ENCODE measurements at places on chromosomes 16 and 17.

GRCh38 chr16:51853586-51853985 lies 693.4 kb downstream of the TOX3 start:
- DNase-seq = no peak

GRCh38 chr17:10278218-10278617 lies 79.8 kb upstream of the GAS7 start:
- DNase-seq = no peak

DNA sequence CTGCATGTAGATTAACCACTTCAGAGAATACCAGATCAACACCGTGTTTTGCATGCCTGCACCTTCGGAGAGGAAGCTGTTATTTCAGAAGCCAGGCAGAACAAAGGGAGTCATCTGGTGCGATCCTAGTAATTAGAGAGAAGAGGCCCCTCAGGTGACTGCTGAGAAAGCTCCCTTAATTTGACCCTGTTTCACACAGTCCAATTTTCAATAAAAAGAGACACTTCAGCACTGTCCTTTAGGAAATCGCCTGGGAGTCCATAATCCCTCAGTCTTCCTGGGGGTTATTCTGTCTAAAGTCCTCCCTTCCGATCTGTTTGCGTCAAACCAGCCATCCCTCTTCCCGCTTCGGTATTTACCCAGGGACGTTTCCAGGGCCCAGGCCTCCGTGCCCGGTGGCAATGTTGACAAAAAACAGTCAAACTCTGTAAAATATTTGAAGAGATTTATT lies 23.4 kb upstream of the TNRC6C start:
- DNase-seq = no peak

DNA sequence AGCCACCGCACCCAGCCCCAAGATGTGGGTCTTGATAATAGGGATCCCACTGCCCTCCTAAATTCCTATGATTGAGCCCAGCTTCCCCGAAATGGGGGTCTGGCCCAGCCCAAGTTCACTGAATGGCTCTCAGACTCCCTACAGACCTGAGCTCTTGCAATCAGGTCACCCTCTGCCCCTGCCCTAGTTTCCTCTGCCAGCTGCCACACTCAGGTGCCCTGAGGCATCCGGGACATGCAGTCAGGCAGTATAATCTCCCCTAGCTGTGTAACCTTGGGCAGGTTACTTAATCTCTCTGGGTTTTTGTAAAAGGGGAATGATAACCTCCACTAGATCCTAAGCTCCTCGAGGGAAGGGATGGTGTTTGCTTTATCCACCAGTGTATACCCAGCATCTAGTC lies 61.1 kb upstream of the TOB1 start:
- DNase-seq = no peak

DNA sequence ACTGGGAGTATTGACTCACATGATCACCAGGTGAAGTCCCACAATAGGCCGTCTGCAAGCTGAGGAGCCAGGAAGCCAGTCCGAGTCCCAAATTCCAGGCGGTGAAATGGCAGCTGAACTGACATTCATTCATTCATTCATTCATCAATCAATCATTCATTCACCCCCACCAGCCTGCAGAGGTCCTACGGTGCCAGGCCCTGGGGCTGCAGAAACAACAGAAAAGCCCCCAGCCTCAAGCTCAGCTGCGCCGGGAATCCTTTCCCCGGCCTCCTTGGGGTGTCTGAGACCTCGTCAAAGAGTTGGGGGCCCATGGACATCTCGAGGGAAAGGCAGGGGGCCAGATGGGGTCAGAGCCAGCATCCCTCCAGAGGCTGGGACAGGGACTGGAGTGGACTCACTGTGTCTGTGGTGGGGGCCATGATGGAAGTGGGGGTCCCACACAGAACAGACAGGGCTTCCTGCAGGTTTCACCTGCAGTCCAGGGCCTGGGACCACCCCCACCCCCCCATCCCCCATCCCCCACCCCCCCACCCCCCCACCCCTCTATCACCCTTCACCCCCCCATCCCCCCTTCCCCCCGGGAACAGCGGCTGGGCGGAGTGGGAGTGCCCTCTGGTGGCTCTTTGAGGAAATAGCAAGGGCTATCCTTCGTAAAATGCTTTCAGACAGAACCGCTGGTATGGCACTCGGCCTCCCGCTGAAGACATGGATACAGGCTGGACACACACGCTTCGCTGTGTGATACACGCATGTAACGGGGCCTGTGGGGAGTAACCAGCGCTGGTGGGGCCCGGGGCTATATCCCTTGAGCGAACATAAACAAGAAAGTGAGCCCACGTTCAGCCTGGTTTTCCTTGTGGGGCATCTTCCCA lies 8.5 kb upstream of the ZC3H18 start:
- peak; percentile 42 for DNase-seq

- DNase-seq = no peak
Observed at GRCh38 chr16:66647866-66648265, 43.4 kb downstream of the CMTM3 start.

DNA sequence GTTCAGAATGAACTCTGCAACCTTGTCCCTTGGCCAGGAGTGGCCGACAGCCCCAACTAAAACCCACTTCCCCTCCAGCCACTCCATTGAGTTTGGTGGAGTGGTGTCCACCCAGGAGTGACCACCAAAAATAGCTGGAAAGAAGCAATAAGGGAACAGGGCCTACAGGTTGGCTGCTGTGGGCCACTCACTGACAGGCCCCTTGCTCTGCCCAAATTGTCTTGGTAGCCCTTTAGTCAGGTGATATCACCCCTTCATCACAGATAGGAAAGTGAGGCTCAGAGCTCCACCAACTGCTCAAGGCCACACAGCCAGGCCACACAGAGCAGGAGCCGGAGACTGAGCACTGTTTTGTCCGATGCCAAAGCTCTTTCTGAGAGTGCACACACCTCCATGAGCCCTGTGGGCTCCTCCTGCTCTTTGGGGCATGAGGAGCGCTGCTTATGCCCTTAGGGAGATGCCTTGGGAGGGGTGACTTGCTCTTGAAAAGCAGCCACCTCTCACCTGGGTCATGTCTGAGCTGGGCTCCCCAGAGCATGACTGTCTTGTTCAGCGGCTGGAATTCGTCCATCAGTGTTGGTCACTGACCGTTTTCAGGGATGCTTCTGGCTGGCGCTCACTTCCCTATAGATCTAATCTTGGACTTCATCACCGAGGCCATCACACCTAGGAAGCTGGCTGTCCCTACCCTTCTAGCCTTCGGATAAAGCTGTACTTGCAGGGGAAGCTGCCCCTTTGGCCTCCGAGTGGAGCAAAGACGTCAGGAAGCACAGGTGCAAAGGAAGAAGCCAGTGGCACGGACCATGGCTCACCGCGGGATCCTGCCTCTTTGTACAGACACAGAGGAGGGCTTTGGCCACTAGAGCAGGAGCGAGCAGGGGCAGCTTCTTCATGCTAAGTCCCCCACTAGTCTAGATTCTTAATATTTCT lies 186.0 kb upstream of the ZNF469 start:
- no peak for DNase-seq

GRCh38 chr16:29232811-29233704 lies 173.5 kb downstream of the NPIPB11 start:
- no peak for DNase-seq

DNA sequence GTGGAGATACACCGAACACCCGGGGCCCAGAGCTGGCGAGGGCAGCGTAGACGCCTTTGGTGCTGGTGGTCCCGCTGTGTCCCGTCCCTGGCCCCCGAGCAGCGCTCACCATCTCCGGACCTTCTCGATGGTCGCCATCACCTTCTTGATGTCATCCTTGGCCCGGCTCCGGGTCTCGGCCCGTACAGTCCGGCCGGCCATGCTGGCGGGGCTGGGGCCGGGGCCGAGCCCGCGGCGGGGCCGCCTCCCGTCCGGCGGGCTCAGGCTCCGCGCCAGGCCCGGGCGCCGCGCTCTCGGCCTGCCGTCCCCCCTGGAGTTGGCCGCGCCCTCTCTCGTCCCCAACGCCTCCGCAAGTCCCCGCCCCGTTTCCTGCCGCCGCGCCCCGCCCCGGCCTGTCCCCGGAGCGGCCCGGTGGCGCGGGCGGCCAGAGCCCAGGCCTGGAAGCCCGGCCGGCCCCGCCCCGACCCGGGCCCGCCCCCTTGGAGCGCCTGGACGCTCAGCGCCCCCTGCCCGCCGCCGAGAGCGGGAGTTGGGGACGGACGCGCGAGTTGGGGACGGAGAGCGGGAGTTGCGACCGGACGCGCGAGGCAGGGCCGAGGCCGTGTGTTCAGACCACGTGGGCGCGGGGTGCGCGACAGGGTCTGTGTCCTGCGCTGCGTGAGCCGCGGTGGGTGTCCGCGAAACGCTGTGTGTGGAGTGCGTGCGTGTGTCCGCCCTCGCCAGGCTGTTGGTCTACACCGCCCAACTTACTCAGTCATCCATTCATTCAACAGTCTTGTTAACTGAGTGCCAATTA lies at the start of gene BCL7C:
BCL7C (minus strand) TSS at position 334 of the 796 bp plus-strand sequence; CDS start at position 201, 133 bp downstream.
- DNase-seq = peak; percentile 72

DNA sequence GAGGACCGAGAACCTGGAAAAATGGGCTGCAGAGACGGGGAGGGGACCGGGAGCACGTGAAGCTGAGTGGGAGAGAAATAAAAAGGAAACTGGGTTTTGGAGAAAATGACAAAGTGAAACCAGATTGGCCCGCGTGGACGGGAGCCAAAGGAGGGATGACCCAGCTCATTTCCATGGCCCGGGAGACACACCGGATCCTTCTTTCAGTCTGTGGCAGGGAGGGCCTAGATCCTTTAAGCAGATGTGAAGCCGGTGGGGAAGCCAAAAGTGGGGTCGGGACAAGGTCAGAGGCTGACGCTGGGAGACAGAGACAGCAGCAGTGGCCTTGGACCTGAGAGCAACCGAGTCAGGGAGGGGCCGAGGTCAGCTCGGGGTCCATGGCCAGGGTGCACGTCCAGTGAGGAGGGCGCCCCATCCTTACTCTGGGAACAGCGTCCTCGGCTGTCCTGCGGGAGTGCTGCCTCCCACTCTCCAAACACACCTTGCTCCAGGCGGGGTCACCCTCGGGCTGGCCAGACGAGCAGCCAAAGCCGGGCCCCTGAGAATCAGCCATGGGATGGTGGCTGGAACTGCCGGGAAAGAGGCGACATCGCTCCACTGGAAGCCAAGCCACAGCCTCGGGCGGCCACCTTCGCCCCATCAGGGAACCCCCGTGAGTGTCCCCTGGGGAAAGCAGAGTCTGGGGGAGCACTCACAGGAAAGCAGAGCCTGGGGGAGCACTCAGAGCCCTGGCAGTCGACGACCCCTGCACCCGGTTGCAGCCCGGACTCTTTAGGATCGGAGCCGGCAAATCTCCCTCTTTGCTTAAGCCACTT lies 17.3 kb downstream of the CA5A start:
- no peak for DNase-seq

- DNase-seq = no peak
Observed at GRCh38 chr17:64571746-64572145, 65.0 kb downstream of the CEP95 start.

GRCh38 chr16:27428026-27428785 lies 26.2 kb downstream of the IL21R start:
- DNase-seq = no peak

DNA sequence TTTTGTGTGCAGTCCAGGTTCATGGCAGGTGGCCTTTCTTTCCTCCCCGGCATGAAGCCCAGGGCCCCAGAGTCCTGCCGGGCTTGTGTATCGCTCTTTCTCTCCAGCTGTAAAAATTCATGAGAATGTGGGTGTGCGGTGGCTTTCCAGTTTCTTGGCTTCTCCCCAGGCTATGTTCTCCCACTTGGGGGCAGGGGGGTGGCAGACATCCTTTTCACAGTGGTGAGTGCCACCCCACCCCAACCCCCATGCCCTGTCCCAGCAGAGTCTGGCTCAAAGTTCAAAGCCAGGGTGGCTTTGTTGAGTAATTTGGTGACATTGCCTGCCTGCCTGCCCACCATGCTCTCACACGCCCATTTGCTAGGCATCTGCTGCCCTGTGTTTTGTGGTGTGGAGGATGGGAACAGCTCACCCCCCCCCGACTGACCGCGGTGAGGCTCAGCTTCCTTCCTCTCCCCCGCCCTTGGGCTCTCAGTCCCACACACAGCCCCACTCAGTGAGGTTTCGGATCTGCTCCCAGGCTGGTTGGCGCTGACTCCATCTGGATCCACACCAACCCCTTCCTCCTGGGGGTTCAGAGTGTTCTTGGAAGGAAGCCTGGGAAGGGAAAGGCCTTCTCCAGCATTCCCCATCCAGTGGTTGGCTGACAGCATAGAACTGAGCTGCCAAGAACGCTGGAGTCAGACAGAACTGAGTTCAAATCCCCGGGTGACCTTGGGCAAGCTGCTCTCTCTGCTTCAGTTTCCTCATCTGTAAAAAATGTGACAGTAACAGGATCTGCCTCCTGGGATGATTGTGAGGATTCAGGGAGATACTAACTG lies 36.0 kb downstream of the CHD9 start:
- DNase-seq = no peak

- DNase-seq = no peak
Observed at GRCh38 chr16:87586201-87586782, 16.0 kb upstream of the JPH3 start.

DNA sequence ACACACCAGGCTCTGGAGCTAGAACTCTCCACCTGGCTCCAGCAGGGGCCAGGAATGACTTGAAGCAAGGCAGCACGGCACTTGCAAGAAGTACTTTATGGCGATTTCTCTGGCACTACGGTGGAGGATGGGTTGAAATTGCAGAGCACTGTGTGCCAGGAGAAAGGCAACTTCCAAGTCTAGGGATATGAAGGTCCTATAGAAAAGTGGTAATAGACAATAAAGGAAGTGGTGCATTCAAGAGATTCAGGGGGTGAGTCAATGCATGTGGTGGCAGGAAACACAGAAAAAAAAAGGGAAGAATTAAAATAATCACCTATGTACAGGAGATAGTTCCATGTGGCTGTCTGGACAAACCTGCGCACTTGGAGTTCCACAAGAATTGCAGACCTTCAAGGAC lies 240.3 kb upstream of the DYNLRB2 start:
- no peak for DNase-seq

DNA sequence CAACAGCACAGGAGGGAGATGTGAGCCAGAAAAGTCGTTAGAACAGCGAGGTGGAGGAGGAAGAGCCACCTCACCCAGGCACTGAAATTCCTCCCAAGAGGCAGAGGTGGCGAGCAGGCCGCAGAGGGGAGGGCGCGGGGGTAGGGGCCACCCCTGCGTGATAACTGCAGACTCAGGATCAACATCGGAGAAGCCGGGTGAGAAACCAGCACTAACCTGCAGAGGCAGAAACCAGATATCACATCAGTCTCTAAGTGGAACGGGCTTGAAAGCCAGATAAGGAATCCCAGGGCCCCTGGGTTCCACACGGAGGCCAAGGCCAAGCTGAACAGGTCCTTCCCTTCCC lies 39.4 kb upstream of the ZC3H18 start:
- no peak for DNase-seq

- no peak for DNase-seq
Observed at GRCh38 chr16:3655030-3655395, 522 bp downstream of the DNASE1 start.

- DNase-seq = no peak
Observed at GRCh38 chr17:63910096-63910495, 962 bp downstream of the CSHL1 start.

- DNase-seq = no peak
Observed at GRCh38 chr17:44922746-44923470, 7.6 kb upstream of the GFAP start.

GRCh38 chr17:60391471-60392041 lies 377 bp downstream of the USP32 start:
- DNase-seq = no peak
